ENCODE measurements at places on chromosomes 1 and 21. TPM values are rescaled to one million over a fixed set of nuclear protein-coding genes. Genes with fewer than 3 reads are reported as not detected.
A peak's percentile ranks its signal among the peaks of the same experiment; 100 is the strongest.

- H3K27me3 ChIP-seq: no peaks in the 10 kb centered on the region
- no peak within 1 kb of the TSS for H3K27ac ChIP-seq
- DNase-seq: no peak
- peaks cover 4% of the 10 kb centered on the region for H3K4me1 ChIP-seq
- no peak within 1 kb of the TSS for H3K4me3 ChIP-seq
Observed at GRCh38 chr1:109539676-109540075, at the start of gene GPR61. Gene GPR61 (plus strand): TSS chr1:109539872. CDS start chr1:109543023, 3,151 bp downstream.

- no peaks in the 10 kb centered on the region for H3K36me3 ChIP-seq
- no peak overlapping the region for H3K4me3 ChIP-seq
- H3K27me3 ChIP-seq: peaks cover 20% of the 10 kb centered on the region
- H3K4me1 ChIP-seq: no peaks in the 10 kb centered on the region
Observed at GRCh38 chr21:43832648-43833047, 32.4 kb upstream of the AGPAT3 start.

DNA sequence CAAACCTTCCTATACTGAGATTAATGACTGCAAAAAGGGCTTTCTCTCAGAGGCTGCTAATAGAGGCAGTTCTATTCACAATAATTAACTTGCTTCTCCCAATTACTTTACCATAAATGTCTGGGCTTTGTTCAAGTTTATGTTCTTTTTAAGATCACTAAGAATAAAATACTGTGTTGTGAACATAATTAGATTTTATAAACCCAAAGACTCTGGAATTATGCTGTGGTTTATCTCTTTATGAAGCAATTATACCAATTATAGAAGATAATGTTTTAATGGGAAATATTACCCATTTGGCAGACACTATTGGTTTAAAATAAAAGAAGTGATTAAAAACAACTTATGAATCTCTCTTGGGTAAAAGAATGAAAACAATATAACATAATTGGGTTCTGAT, 43.5 kb upstream of the IL12RB2 start:
- no peak for DNase-seq
- no peak overlapping the region for H3K27ac ChIP-seq
- no peaks in the 10 kb centered on the region for H3K27me3 ChIP-seq
- no peaks in the 10 kb centered on the region for H3K4me1 ChIP-seq

DNA sequence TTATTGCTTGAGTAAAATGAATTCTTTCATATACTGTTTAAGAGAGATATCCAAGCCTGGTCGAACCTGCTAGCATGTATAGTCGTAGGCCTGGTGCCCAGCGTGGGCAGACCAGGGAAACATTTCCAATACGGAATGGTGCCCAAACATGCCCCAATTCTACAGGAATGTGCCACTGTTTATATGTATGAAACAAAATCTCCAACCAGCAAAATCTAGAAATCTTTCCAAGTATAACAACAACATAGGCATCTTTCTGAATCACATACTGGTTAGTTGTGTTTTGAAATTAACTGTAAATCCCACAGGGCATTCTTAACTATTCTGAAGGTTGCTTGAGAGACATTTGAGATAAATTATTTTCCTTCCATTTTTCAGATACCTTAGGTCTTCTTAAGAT, 17.0 kb upstream of the ABCD3 start:
- DNase-seq: no peak
- peak overlapping the region; percentile 55 for H3K27ac ChIP-seq
- no peak overlapping the region for H3K4me3 ChIP-seq

DNA sequence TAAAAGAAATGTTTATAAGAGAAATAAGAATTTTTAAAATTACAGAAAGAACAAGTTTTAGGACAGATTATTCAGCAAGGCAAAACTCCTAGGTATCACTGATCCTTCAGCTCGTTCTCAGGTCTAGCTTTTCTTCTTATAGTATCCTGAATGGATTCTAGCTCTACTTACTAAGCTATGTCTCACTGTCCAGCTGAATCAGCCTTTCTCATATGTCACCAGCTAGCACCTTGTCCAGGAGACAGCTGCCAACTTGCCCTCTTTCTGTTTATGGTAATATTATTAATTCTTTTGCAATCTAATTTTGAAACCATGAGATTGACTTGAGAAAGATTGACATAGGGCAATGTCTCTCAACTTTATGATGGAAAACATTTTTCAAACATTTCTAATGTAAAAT, 159.9 kb downstream of the LYPLAL1 start:
- H3K36me3 ChIP-seq: no peaks in the 10 kb centered on the region
- no peaks in the 10 kb centered on the region for H3K4me1 ChIP-seq
- H3K27ac ChIP-seq: no peak overlapping the region
- no peak overlapping the region for H3K4me3 ChIP-seq

DNA sequence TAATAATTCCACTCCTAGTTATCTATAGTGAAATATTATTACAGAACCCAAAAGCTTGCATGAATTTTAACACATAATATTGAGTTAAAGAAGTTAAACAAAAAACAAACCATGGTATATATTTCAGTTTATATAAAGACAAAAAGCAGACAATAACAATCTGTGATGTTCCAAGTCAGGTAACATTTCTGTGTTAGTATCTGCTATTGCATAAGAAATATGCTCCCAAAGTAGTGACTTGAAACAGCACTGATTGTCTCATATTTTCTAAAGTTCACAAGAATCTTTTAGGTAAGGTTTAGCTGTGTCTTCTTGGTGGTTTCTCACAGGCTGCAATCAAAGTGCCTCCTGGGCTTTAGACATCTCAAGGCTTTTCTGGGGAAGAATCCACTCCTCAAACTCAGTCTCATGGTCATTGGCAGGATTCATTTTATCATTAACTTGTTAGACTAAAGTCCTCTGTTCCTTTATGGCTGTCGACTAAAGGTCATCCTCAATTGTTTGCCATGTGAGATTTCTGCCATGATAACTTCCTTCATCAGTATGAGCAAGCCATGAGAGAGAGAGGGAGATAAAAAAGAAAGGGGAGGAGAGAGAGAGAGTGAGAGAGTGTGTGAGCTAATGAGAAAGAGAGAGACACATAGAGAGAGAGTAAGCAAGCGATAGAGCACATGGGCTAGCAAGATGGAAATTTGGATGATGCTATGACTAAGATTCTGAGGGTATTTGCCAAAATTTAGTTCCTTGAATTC, 19.9 kb downstream of the GBP1 start:
- no peak overlapping the region for H3K27ac ChIP-seq
- peaks cover 7% of the 10 kb centered on the region for H3K4me1 ChIP-seq
- H3K36me3 ChIP-seq: no peaks in the 10 kb centered on the region
- no peak for DNase-seq
- H3K4me3 ChIP-seq: no peak overlapping the region

- H3K4me1 ChIP-seq: no peaks in the 10 kb centered on the region
- no peak for DNase-seq
- H3K36me3 ChIP-seq: no peaks in the 10 kb centered on the region
- H3K27me3 ChIP-seq: peaks cover 24% of the 10 kb centered on the region
- no peak overlapping the region for H3K4me3 ChIP-seq
Observed at GRCh38 chr1:18495635-18496034, 14.9 kb downstream of the KLHDC7A start.

DNA sequence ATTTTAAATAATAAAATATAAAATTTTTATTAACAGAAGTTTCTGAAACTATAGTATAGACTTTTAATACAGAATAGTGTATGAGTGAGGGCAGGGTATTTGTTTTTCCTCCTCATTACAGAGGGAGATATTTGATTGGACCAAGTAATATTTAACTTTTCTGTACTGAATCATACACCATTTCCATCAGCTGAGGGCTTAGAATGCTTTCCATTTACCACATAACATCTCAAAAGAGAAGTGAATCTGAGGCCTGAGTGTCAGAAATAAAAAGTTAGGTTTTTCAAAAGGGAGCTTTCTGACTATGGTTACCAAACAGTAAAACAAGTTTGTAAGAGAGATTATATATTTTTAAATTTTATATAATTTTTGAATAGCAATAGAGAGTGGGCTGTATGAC, 29.5 kb downstream of the TLCD4 start:
- H3K36me3 ChIP-seq: no peaks in the 10 kb centered on the region
- H3K27me3 ChIP-seq: no peaks in the 10 kb centered on the region
- H3K4me1 ChIP-seq: no peaks in the 10 kb centered on the region
- DNase-seq: no peak

DNA sequence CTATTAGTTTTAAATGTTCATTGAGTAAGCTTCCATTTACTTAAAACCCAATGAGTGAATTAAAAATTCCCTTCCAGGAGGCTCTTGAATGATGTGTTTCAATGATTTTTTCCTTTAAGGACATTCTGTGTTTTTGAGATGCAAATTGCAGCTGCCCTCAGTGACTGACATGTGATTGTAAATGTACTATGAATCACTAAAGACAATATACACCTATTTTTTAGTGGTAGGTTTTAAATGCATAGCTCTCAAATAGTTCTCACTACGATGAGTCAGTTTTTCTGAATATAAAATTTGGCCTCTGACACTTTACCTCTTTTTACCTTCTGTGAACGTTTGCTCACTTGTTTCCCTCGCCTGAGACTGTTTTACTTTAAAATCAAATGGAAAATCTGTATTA, 204.7 kb downstream of the BARHL2 start:
- no peaks in the 10 kb centered on the region for H3K36me3 ChIP-seq
- no peak overlapping the region for H3K27ac ChIP-seq
- no peak overlapping the region for H3K4me3 ChIP-seq
- H3K27me3 ChIP-seq: no peaks in the 10 kb centered on the region
- DNase-seq: no peak

Gene MOV10
- total RNA-seq: 60.5 TPM

Gene MYBPHL
- not detected for total RNA-seq

Measured in suprapubic skin (tissue), 4 donors.